Germinal center (tissue), 1 donor: ENCODE measurements at places on chromosomes 2 and 18.

GRCh38 chr2:108612514-108613183 lies 78.4 kb downstream of the LIMS1 start:
- peak; percentile 57 for DNase-seq

- no peak for DNase-seq
These were observed 75.1 kb downstream of the SH3BP4 start for GRCh38 chr2:235026649-235027557.

GRCh38 chr2:231573698-231574421 lies 18.8 kb upstream of the TEX44 start:
- DNase-seq = no peak

DNA sequence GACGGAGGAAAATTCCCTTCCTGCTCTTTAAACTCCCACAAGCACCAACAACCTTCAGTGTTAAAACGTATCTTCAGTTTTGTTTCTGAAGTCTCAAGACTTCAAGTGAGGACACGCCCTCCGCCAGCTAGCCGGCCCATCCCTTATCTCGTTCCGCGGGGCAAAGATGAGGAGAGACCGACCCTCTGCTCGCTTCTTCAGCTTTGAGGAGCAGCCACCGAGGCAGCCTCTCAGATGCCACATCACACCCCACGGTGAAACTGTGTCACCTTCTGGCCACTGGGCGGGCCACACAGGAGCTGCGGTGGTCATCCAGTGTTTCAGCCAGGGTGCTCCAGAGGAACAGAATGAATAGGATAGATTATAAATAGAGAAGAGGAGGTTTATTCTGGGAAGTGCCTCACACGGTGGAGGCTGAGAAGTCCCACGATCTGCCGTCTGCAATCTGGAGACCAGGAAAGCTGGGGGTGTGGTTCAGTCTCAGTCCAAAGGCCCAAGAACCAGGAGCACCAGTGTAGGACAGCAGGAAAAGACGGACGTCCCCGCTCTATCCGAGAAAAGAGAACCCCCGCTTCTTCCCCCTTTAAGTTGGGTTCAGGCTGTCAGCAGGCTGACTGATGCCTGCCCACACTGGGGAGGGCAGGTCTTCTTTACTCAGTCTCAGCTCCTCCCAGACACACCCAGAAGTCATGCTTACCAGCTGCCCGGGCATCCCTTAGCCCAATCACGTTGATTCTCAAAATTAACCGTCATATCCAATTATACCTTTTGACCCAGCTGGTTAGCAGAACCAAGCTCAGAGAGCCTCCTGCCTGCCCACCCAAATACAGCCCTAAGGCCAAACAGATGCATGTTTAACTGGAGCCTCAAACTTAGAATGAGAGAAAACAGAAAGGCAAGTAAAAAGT lies 399.7 kb upstream of the ID2 start:
- DNase-seq = no peak

DNA sequence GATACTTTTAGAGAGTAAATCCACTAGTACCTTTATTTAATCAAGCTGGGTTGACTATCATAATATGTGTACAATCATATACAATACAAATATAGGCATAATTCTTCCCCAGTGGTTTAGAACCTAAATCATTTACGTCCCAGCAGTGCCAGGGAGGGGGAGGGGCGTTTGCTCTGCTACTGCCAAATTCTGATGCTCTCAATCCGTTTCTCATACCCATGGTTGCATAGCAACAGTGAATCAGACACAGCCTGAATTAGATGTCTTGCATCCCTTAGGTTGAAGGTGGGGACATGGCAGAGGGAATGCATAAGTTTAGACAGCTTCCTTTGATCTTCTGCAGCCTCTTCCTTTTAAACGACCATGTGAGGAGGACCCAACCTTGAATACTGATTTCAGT lies 135.4 kb downstream of the ABCA12 start:
- no peak for DNase-seq

- DNase-seq = no peak
These were observed 11.6 kb downstream of the CNGA3 start for GRCh38 chr2:98357849-98358248.

DNA sequence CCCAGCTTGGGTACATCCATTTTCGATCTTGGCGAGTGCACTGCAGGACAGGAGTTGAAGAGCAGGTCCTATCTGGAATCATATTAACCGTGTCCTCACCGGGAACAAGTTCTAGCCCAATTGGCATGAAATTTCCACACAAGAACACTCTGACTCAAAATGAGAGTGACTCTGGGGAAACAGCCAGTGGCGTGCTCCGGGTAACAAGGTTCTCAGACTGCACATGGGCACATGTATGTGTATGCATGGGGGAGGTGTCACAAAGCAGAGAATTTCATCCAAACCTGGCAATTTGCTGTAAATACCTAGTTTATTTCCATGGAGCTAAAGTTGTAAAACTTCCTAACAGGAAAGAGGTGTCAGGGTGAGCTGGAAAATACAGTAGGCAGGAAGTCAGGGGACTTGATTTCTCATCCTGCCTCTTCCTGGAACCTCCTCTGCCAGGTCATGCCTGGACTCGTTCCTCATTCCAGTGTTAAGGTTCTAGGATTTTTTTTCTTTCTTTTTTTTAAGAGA lies 1.7 kb downstream of the TUBB6 start:
- DNase-seq = no peak

DNA sequence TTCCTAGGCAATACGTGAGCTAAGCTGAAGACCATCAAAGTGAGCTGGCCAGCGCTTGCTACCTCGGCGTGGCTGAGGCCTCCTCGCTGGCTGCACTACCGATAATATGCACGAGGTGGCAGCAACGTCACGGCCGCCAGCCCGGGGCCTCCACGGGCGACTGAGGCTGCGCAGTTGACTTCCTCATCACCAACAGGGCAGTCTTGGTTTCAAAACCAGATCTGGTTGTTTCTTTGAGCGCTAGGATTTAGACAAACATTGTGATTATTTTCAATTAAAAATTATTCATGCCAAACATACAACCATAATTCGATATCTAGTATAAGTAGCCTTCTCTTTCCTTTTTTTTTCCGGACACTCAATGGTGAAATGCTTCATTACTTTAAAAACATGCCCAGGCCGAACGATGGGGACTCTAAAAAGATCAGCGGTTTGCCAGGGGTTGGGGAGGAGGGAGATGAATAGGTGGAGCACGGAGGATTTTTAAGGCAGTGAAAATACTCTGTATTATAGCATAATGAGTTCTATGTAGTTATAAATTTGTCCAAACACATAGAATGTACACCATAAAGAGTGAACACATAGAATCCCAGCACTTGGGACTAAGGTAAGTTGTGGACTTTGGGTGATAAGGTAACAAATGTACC lies 52.0 kb downstream of the CYBRD1 start:
- peak; percentile 93 for DNase-seq
